ENCODE measurements at places on chromosomes 12 and 14.

- DNase-seq: no peak
Measured at GRCh38 chr14:99681101-99681831, 2.8 kb upstream of the CYP46A1 start.

DNA sequence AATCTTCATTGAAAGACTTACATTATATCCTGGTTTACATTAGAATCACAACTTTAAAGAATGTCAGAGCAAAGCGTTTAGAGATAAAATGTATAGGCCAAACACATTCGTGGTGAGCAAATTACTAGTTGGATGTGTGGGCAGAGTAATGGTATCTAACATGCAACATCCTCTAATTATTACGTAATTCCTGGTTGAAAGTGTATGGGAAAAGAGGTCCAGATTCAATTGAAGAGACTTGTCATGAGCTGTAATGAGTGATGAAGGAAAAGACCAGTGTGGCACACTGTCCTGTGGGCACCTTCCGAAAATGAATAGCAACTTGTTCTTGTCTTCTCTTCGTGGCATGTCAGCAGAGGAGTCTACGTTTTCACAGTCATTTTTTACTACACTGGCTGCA, 192.8 kb downstream of the LRIG3 start:
- no peak for DNase-seq

GRCh38 chr12:64621257-64621942, 11.1 kb downstream of the RASSF3 start:
- no peak for DNase-seq

- DNase-seq: no peak
Measured at GRCh38 chr14:24662753-24663152, 28.8 kb upstream of the GZMB start.

GRCh38 chr12:29611906-29612305, 114.4 kb upstream of the OVCH1 start:
- DNase-seq: no peak

DNA sequence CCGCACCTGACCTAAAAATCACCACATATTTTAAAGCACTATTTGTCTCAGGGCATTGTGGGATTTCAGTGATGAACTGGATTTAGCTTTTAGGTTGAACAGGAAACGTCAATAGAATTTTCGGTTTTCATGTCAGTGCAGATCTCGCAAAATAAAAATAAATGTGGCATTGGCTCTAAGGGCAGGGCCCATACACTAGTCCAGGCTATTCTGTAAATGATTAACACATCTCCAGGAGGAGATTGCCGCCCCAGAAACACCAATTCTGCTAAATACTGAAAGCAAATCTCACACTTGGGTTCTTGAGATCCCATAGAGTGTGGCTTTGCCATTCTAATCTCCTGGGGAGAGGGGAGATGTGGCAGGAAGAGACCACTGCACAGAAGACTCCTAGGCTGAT, 1494.0 kb upstream of the TMEM132C start:
- DNase-seq: no peak
